Esophagus mucosa (tissue), 1 donor: ENCODE measurements at places on chromosomes 5 and 9. TPM values are rescaled to one million over a fixed set of nuclear protein-coding genes. Genes with fewer than 3 reads are reported as not detected.

Gene HCN1
- total RNA-seq: not detected

Gene EPB41L4B
- 1.1 TPM for total RNA-seq

Gene PCDHB6
- total RNA-seq: 0.16 TPM

Gene CCDC183
- not detected for total RNA-seq
